ENCODE measurements at places on chromosomes 2 and 18. TPM values are rescaled to one million over a fixed set of nuclear protein-coding genes. Genes with fewer than 3 reads are reported as not detected.

GRCh38 chr2:226796840-226797288 lies 2.8 kb downstream of the IRS1 start:
- peak overlapping the region; percentile 91 for H3K4me3 ChIP-seq
- no peaks in the 10 kb centered on the region for H3K27me3 ChIP-seq
- peaks cover 28% of the 10 kb centered on the region for H3K36me3 ChIP-seq
- H3K4me1 ChIP-seq = peaks cover 38% of the 10 kb centered on the region

- no peaks in the 10 kb centered on the region for H3K27me3 ChIP-seq
- no peak overlapping the region for H3K4me3 ChIP-seq
- no peak for DNase-seq
These were observed 52.1 kb upstream of the PXDN start for GRCh38 chr2:1796232-1796930.

GRCh38 chr18:70666936-70667335 lies 378.1 kb downstream of the SOCS6 start:
- no peaks in the 10 kb centered on the region for H3K36me3 ChIP-seq
- H3K4me1 ChIP-seq = no peaks in the 10 kb centered on the region
- no peak overlapping the region for H3K4me3 ChIP-seq
- DNase-seq = no peak
- H3K27me3 ChIP-seq = no peaks in the 10 kb centered on the region

GRCh38 chr2:24861500-24861899 lies 58.5 kb downstream of the ADCY3 start:
- no peak for DNase-seq
- no peak overlapping the region for H3K4me3 ChIP-seq
- H3K4me1 ChIP-seq = no peaks in the 10 kb centered on the region

- no peaks in the 10 kb centered on the region for H3K36me3 ChIP-seq
- no peak for DNase-seq
- peaks cover 9% of the 10 kb centered on the region for H3K27me3 ChIP-seq
- no peak overlapping the region for H3K4me3 ChIP-seq
These were observed 220.7 kb downstream of the NDUFA10 start for GRCh38 chr2:239804161-239805042.

DNA sequence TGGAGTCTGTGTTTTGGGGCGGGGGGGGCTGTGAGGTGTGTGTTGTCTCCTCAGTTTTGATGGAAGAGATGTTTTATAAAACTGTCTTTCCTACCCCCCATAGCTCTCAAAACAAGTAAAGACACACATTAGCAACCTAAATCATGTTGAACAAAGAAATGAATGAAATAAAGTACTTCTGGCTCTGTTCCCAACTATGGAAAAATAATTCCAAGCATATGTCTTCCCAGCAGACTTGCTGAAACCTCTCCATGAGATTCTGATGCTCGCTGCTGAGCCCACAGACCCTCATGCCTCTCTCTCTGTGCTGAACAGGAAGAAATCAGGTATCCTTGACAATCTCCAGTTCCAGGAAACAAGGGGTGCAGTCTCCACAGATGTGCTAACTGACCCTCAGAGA lies 226.7 kb upstream of the KLHL29 start:
- H3K27me3 ChIP-seq = peaks cover 3% of the 10 kb centered on the region
- H3K4me3 ChIP-seq = no peak overlapping the region
- H3K36me3 ChIP-seq = no peaks in the 10 kb centered on the region
- DNase-seq = no peak
- H3K4me1 ChIP-seq = no peaks in the 10 kb centered on the region

DNA sequence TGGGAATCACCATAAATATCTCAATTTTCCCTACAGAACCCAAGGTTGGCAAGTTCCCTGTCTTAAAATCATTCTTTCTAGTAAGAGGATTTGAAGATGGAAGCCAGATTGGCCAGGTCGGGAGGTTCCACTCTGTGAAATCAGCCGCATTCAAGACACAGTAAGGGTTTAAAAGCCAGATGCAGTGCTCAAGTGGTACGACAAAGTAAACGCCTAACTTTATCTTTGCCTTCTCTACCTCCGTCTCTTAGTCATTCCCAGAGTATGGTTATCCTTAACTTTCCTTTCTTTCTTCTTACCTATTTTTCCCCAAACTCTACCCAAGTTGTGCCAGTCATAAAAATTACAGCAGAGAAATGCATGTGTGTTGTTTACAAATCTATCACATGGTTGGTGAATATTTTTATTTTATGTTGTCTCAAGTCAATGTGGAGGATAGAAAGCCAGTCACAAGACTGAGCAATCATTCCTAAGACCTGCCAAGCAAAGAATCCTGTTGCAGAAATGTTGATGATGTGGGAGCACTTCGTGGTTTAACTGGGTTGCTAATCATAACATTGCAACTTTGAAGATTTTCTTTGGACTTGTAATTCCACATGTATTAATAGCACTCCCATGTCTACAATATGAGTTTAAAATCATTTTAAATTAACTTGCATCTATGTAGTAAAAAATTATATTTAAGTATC lies 62.6 kb downstream of the SLC40A1 start:
- H3K27ac ChIP-seq = no peak overlapping the region
- no peaks in the 10 kb centered on the region for H3K4me1 ChIP-seq

DNA sequence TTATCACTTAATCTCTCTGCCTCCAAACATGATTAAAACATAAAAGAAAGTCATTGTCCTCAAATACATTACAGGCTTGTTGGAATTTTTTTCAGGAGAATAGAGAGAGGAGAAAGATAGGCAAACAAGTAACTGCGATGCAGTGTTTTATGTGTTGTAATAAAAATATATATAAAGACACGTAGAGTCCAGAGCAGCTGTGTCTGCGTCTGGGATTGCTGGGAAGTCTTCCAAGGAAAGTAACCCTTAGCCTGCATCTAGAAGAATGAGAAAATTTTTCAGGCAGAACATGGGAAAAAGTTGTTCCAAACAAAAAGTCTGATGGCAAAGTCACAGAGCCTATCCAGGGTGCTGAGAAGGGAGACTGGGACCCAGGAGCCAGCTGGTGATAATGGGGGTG lies 91.8 kb upstream of the ST6GAL2 start:
- no peaks in the 10 kb centered on the region for H3K4me1 ChIP-seq
- no peak overlapping the region for H3K27ac ChIP-seq
- no peak for DNase-seq

DNA sequence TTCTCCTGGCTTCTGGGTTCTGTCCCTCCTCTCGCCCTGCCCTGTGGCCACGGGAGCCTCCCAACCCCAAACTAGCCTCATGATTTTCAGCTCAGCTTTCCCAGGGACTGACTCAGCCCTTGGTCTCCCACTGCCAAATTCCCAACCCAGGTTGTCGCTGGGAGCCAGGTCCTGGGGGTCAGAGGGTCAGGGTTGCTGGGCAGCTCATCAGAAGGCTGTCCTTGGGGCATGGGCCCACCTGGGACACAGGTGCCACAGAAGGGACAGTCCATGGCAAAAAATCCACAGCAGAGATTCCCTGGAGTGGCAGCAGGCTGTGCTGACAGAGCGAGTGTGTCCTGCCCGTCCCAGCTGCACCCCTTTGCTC lies 180.4 kb downstream of the TWIST2 start:
- peaks cover 28% of the 10 kb centered on the region for H3K27me3 ChIP-seq
- no peak for DNase-seq
- no peak overlapping the region for H3K4me3 ChIP-seq

DNA sequence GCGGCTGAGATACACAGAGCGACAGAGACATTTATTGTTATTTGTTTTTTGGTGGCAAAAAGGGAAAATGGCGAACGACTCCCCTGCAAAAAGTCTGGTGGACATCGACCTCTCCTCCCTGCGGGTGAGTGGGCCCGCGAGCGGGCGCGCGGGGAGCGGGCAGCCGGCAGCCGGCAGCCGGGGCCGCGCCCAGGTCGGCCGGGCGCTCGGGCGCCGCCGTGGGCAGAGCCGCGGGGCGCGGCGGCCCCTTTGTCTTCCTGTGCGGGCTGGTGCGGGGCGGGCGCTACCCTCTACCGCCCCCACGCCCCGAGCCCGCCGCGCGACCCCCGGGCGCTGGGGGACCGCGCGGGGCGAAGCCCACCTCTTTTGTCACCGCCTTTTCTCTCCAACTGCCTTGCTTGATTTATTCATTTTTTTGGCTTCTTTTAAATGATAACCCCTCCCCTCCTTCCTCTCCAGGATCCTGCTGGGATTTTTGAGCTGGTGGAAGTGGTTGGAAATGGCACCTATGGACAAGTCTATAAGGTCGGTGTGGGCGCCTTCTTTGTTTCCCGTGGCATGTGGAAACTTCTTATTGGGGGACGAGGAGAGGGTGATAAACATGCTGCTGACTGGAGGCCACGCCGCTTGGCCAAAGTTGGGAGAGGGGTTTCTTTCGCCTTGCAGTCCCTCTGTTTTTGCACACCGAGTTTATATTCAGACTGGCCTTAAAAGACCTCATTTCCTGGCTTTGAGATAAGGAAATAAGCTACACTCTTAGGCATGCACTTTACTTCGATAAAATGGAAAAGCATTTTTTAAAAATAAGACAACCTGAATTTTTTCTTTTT lies 722 bp downstream of the MAP4K4 start:
- peak; percentile 52 for DNase-seq
- peaks cover 10% of the 10 kb centered on the region for H3K36me3 ChIP-seq
- H3K27ac ChIP-seq = peak overlapping the region; percentile 82
- H3K4me1 ChIP-seq = peaks cover 9% of the 10 kb centered on the region

DNA sequence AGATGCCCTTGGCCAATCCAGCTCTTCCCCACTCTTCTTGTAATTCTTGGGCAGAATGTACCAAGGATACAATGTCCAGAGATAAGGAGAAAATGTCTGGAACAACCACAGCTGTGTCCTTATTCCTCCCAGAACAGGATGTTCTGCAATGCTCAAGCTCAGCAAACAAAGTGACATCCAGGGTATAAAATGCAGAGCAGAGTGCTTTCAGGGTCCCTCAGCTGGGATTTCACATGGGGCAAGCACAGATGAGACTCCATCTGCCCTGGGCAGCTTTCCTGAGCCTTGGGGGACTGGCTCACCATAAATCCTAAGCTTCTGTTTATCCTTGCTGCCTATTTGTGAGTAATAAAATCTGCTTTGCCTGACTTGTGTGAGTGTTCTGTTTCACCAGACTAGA lies 127.4 kb downstream of the VAPA start:
- H3K27me3 ChIP-seq = no peaks in the 10 kb centered on the region
- no peaks in the 10 kb centered on the region for H3K36me3 ChIP-seq
- DNase-seq = no peak
- H3K4me1 ChIP-seq = no peaks in the 10 kb centered on the region

DNA sequence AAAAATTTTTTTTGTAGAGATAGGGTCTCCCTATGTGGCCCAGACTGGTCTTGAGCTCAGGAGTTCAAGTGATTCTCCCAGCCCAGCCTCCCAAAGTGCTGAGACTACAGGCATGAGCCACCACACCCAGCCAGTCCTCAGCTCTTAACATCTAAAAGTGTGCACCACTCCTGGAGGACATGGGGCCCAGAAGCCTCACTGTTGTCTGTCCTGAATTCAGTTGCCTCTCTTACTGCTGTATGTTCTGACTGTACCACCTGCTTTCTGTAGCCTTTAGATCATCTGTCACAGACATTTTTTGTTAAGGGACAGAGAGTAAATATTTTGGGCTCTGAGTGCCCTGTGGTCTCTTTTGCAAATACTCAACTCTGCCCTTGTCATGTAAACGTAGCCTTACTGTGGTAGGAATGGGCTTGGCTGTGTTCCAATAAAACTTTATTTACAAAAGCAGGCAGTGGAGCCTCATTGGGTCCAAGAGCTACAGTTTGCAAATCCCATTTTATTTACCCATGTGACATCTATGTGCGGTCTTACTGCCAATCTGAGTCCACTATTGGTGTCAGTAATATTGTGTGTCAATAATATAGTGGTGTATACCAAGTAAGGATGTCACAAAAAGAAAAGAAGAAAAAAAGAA lies 38.1 kb downstream of the TMEM37 start:
- H3K36me3 ChIP-seq = no peaks in the 10 kb centered on the region
- no peak for DNase-seq
- H3K4me3 ChIP-seq = no peak overlapping the region
- no peak overlapping the region for H3K27ac ChIP-seq

- no peak for DNase-seq
- peaks cover 4% of the 10 kb centered on the region for H3K27me3 ChIP-seq
- no peaks in the 10 kb centered on the region for H3K4me1 ChIP-seq
These were observed 633.1 kb downstream of the BCL11A start for GRCh38 chr2:59920307-59920706.

GRCh38 chr2:86254576-86255538 lies 55.6 kb downstream of the MRPL35 start:
- H3K36me3 ChIP-seq = no peaks in the 10 kb centered on the region
- H3K4me3 ChIP-seq = no peak overlapping the region
- no peak for DNase-seq
- H3K27me3 ChIP-seq = no peaks in the 10 kb centered on the region

DNA sequence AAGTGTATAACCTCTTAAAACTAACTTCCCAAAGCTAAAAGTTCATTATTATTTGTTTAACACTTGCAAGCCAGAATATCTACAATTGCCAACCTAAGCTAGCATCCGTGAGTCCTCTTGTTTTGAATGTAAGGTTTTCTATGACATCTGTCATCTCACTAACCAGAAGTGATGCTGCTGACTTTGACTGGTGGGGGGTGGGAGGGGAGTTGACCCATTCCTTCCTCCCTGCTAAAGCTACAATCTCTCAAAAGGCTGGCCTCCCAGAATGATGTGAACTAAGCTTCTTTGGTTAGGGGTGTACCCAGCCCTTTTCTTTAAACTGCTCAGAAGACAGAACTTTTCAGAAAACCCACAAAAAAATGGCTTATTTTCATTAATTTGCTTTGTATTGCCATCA lies 280.6 kb downstream of the ZEB2 start:
- peaks cover 37% of the 10 kb centered on the region for H3K4me1 ChIP-seq
- H3K27me3 ChIP-seq = no peaks in the 10 kb centered on the region
- H3K27ac ChIP-seq = no peak overlapping the region
- no peak overlapping the region for H3K4me3 ChIP-seq
- H3K36me3 ChIP-seq = no peaks in the 10 kb centered on the region

GRCh38 chr18:45571195-45571594 lies 44.1 kb upstream of the SLC14A2 start:
- no peak overlapping the region for H3K27ac ChIP-seq
- H3K4me1 ChIP-seq = no peaks in the 10 kb centered on the region
- H3K4me3 ChIP-seq = no peak overlapping the region

DNA sequence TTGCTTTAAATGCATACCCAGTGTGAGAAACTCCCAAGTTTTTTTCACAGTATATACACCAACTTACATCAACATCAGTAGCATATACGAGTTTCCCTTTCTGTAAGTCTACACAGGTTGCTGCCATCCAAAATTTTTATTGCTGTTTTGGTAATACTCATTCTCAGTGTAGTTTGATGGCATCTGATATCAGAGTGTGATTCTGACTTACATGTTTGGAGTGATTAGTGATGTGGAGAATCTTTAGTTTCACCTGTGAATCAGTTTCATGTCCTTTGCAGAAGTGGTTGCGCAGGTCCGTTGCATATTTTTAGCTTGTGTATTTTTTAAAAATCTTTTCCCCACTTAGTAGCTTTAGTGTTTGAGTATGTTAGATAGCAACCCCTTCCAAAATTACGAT lies 50.1 kb downstream of the CCDC74A start:
- no peak overlapping the region for H3K4me3 ChIP-seq
- H3K27me3 ChIP-seq = peaks cover 67% of the 10 kb centered on the region
- H3K27ac ChIP-seq = no peak overlapping the region
- H3K4me1 ChIP-seq = no peaks in the 10 kb centered on the region
- H3K36me3 ChIP-seq = no peaks in the 10 kb centered on the region
- DNase-seq = no peak

Gene EDAR
- total RNA-seq = not detected

Gene DLGAP1
- 135 TPM for total RNA-seq

Gene SLC9A2
- not detected for total RNA-seq

Gene ZNF516
- total RNA-seq = 32.3 TPM

All from A673 (cell line).